Activated T-cell treated with anti-CD3 and anti-CD28 coated beads for 48 hours (primary cell): ENCODE measurements at places on chromosomes 1 and 21.

DNA sequence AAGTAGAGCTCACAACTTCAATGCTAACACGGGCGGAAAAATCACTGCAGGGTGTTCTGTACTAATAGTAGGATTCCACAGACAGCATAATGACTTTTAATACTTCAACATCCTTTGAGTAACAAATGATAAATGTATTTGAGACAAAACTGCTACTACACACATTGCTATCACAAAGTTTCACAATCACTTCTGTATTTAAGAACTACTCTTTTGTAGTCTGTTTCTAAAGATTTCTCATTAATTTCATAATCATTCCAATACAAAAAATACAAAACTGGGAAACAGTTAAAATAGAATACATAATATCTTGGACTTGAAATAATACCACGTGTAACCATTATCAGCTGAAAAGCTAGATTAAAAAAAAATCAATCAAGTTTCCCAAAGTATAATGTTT is 2.7 kb downstream of the HMGN1 start:
- DNase-seq, result no peak

- peak; percentile 77 for DNase-seq
These were observed 37.4 kb downstream of the RASSF5 start for GRCh38 chr1:206544562-206545257.

- DNase-seq, result no peak
These were observed 128.1 kb upstream of the JUN start for GRCh38 chr1:58911841-58912499.

GRCh38 chr1:38291906-38292521 is 245.4 kb upstream of the POU3F1 start:
- DNase-seq, result no peak

DNA sequence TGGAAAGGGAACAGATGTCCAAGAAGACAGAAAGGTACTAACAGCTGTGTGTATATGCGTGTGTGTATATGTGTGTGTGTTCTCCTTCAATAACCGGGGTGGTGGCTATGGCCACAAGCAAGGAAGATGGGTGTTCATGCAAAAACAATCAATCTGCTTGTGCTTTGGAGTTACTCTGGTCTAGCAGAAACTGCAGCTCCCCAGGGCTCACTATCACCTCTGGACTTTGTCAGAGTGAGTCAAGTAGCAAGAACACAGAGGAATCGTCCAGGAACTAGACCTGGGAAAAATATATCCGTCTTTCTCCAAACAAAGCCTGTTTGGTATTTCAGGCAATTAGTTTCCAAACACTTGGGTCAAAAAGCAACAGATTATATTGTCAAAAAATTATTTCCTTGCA is 68.6 kb downstream of the GNG12 start:
- no peak for DNase-seq

GRCh38 chr1:99674115-99675064 is 28.5 kb downstream of the PALMD start:
- DNase-seq, result no peak

DNA sequence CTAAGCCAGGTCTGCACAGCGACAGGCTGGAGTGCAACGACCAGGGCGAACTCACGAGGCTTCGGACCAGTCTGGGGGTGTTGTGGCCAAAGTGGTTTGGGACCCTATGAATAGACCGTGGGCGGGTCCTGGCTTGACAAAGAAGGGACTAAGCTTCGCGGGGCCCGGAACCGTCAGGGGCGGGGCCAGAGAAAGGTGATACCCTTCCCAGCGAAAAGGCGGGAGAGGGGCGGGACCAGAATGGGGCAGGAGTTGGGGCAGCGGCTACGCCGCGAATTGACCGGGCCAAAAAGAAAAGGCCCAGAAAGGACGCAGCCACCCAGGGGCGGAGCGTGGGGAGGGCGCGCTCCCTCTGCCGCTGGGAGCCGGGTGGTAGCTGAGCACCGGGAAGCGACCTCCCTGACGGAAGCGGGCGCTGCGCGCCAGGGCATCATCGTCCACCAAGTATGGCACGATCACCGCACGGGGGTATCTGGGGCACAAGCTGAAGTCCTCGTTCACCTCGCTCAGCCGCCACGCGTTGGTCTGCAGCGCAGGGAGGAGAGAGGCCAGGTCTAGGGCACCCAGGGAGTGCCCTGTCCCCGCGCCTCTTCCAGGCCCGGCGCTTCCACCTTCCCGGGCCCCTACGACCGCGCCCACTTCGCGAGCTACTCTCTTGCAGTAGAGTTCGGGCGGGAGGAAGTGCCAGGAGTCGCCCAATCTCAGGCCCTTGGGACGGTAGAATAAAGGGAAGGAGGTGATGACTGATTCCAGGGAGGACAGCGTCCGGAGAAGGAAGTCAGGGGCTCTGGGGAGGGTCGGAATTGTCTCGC is 6.7 kb upstream of the FAM167B start:
- DNase-seq, result no peak

- no peak for DNase-seq
These were observed 17.3 kb upstream of the PTCH2 start for GRCh38 chr1:44860331-44860730.

GRCh38 chr1:157961805-157962762 is 31.4 kb upstream of the KIRREL1 start:
- DNase-seq, result no peak

DNA sequence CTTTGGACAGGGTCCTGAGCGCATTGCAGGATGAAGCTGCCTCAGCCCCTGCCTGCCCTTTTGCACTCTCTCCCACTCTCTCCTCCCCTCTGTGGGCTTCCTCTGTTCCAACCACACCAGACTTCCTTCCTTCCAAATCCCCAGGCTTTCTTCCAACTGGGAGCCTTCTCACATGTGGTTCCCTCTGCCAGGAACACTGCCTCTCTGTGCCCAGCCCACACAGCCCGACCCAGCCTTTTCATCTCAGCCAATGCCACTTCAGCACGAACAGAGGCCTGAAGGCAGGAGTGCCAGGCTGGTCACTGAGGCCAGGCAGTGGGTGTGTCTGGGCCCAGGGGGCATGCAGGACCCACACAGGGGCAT is 5.9 kb downstream of the SELENON start:
- DNase-seq, result no peak

DNA sequence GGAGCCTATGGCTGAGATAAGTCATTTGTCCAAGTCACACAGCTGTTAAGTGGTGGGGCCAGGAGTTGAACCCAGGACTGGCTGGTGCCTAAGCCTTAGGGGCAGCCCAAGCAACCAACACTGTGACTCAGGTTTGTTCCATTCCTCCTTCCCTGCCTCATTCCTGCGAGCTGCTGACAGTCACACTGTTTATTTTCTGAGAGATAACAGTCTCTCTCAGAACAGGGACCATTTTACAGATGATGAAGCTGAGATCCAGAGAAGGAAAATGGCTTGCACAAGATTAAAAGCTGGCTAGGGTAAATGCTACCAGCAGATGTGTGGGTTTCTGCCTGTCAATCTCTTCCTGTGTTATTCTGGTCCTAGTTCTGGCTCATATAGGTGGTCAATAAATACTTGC is 24.3 kb upstream of the TCEA3 start:
- no peak for DNase-seq

- DNase-seq, result no peak
These were observed 6.7 kb upstream of the PTPN14 start for GRCh38 chr1:214557952-214558735.

DNA sequence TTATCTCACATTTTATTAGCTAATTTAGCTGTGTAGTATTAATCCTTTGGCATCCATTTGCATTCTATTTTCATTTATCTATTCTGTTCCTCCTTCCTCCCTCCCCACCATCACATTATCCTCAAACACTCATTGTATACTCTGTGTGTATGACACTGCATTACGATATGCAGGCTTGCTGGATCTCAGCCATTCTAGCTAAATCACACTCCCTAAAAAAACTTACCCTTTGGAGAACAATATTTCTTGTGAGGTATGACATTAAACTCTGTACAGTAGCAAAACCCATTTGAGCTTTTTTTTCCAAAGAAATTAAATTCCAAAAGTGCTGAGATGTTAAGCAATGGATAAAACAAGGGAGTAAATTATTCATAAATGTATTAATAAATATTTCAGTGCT is 11.4 kb upstream of the RAB3GAP2 start:
- DNase-seq, result no peak

DNA sequence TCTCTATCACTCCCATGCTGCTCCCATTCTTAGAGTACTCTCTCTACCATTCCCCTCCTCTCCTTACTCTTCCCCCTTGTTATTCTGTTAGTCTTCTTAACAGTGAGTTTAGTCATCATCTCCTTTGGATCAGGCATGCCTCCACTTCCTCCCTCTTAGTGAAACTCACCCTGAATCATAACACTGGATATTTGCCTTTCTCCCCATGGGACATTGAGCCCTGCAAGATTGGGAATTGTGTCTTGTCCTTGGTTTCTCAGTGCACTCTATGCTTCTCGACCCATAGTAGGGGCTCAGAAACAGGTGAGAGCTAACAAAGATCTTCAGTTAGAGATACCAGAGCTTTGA is 68.3 kb upstream of the GCLM start:
- no peak for DNase-seq

DNA sequence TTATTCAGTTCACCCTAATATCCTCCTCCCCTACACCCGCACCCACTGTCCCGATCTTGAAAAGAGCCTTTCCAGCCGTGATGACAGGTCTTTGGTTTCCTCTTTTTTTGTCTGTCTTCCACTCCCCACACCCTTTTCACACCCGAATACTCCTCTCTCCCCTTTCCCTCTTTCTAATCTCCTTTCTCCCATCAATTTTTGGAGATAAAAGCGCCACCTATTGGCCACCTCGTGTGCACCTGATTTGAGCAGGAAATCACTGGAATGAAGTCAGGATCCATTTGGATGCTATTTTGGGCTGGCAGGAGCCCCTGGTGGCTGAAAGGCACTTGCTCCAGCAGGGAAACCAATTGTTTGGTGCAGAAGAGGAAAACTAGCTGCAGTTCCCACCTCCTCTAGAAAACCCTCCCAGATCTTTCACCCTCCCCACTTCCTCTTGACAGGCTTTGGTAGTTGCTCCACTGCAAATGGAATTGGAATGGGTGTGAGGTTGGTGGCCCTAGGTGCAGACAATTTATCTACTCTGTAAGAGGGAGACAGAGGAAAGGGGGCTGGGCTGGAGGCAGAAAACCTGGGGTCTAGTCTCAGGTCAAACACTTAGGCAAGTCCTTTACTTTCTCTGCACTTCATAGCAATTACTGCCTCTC is 8.4 kb downstream of the FOXE3 start:
- no peak for DNase-seq

DNA sequence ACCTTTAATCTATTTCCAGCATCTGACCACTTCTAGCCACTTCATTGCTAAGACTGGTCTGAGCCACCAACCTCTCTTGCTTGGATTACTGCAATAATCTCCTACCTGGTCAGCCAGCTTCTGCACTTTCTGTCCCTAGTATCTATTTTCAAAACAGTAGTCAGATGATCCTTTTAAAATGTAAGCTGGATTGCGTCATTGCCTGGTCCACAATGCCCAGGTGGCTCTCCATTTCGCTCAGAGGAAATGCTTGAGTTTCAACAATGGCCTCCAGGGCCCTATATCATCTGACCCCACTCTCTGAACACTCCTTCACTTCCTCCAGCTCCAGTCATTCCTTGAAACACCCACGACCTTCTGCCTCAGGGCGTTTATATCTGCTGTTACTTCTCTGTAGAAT is 2.3 kb downstream of the FYB2 start:
- DNase-seq, result no peak

- no peak for DNase-seq
These were observed 382.5 kb upstream of the VAMP3 start for GRCh38 chr1:7388488-7389185.

DNA sequence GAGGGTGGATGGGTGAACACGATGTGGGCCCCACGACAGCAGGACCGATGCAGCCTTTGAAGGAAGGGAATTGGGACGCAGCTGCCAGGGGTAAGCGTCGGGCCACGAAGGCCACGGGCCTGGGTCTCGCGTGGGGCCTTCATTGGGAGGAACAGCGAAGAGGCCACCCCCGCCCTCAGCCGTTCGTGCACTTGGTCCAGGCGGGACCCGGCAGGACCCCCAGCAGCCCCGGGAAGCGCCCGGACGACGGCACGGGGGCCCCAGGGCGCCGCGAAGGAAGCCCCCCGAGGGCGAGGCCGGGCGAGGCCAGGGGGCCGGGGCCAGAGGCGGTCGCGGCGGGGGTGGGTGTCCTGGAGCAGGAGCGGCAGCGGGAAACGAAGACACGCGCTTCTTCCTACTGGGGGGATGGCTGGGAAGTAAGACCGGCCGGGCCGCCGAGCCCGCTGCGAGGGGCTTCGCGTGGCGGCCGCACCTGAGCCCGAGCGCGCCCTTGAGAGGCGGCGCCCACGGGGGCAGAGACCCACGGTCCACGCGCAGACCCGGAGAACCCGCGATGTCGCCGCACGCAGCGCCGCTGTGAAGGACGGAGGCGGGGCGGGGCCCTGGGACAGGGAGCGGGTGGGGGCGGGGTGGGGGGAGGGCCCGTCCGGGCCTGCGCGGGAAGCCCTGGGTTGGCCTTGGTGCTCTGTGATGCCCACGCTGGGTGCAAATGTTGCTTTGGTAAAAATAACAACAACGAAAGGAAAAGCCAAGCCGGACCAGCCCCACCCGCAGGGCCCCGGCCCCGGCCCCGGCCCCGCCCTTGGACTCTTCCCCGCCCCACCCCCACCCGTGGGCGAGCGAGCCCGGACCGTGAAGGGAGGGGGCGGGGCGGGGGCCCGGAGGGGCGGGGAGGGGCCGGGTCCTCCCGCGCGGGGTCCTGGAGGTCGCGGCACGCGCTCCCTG is 56.0 kb upstream of the ADARB1 start:
- no peak for DNase-seq

DNA sequence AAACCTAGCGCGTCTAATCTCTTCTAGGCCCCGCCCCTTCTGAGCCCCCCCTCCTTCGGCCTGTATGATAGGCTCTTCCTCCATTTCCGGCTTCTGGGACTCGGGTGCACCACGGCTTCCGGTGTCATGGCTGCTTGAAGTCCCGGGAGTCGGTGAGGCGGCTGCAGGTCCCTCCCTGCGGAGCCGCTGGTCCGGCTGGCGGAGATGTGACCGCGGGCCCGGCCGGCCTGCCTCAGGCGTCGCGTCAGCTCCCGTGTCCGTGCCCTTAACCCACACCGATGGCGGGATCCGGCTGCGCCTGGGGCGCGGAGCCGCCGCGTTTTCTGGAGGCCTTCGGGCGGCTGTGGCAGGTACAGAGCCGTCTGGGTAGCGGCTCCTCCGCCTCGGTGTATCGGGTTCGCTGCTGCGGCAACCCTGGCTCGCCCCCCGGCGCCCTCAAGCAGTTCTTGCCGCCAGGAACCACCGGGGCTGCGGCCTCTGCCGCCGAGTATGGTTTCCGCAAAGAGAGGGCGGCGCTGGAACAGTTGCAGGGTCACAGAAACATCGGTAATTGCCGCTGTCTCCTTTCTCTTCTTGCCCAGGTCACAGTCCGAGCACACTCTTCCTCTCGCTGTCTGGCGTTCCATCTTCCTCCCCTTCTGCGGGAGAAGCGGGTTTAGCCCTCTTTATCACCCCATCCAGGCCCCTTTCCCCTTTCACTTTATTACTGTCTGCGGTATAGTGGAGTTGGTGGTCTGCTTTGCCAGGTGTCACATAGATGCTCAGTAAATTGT is at the start of gene UHMK1:
Gene UHMK1, plus strand, starts transcription at position 96 of the 773 bp plus-strand sequence. Its CDS starts 183 bp downstream, at position 279.
- peak; percentile 78 for DNase-seq

- DNase-seq, result no peak
These were observed 2.7 kb downstream of the SLC9A1 start for GRCh38 chr1:27152004-27152828.
